ENCODE measurements at places on chromosomes 7 and 10. TPM values are rescaled to one million over a fixed set of nuclear protein-coding genes. Genes with fewer than 3 reads are reported as not detected.

CEP55 gene
- total RNA-seq, result 11.3 TPM

HMX2 gene
- 0.15 TPM for total RNA-seq

SUGCT gene
- total RNA-seq, result 3.6 TPM

DNA sequence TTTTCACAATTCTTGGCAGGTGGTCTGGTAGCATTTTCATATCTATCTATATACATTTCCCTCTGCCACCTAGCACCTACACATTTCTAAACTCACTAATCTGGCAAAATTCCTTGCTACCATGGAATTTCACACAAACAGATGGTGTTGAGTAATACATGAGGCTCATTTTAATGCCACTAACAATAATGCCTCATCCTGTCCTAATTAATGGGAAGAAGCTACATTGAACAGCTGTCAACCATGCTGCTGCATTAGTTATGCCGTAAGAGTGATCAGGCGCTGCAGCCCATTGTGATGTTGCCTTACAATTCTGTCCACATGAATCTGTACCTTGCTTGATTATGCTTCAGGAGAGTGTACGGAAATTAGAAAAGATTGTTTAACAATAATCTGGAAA is 23.2 kb downstream of the COL1A2 start:
- H3K27me3 ChIP-seq, result no peaks in the 10 kb centered on the region
- no peak overlapping the region for H3K27ac ChIP-seq
- DNase-seq, result no peak
- H3K4me1 ChIP-seq, result no peaks in the 10 kb centered on the region

GRCh38 chr10:43857206-43857930 is 208.7 kb upstream of the ZNF32 start:
- H3K36me3 ChIP-seq, result no peaks in the 10 kb centered on the region
- H3K27ac ChIP-seq, result no peak overlapping the region
- no peak overlapping the region for H3K4me3 ChIP-seq
- H3K4me1 ChIP-seq, result no peaks in the 10 kb centered on the region

DNA sequence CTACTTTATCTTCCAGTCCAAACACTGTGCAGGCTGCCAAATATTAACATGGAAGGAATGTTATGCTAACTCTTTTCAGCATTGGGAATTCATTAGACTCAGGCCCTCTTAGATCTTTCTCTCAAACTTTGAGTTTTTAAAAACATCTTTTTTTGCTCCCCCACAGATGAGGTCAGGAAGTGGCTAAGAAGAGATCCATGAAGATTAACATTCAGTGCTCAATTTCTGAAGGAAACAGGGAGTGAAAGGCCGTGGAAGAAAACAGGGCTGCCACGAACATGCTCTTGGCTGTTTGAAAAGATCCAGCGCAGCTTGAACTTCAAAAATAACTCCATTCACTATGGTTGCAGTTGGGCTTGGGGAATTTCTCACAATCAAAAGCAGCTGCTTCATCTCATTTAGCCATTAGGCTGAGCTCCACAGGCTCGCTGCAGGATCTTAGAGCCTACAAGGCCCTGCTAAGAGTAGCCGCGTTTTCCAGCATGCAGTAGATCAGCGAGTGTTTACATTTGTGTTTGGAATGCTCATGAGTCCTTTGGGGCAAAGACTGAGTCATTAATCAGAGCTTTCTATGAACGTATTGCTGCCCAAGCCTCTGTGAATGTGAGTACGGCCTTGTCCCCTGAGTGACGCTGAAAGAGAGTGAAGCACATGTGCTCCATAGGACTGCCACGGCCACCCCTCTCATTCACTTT is 41.2 kb upstream of the TNS3 start:
- DNase-seq, result no peak
- H3K27me3 ChIP-seq, result no peaks in the 10 kb centered on the region
- no peaks in the 10 kb centered on the region for H3K4me1 ChIP-seq
- H3K4me3 ChIP-seq, result no peak overlapping the region

DNA sequence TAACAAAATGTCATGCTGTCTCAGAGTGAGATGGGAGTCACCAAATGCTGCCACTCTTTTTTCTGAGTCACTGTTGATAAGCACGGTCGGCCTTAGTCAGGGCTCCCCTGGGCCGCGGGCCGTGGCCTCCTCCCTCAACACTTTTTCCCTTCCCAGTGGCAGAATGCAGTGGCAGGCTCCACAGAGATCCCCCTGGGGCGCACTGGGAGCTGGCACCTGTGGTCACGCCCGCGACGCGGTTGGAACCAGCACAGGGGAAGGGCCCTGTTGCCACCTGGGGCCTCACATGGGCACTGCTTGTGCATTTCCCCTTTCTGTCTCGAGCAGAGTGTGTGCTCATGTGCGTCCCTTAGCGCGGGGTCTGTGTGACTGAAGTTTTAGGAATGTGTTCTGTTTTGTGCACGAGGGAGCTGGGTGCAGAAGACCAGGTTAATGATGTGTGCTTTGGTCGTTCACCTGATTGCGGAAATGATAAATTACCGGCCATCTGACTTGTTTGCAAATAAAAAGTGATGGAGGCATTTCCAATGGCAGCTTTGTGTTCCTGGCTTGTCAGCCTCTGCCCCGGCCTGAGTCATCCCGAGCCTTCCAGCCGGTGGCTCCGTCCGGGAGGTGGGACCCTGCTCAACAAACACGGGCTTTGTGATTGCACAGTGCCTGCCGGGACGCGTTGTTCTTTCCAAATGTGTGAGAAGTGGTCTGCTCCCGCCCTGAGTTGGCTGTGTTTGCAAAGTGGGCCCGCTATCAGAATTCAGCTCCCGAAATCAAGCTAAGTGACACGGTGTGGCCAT is 100.7 kb downstream of the NKX6-2 start:
- H3K27ac ChIP-seq, result no peak overlapping the region
- H3K4me1 ChIP-seq, result peaks cover 7% of the 10 kb centered on the region
- no peak overlapping the region for H3K4me3 ChIP-seq
- no peaks in the 10 kb centered on the region for H3K27me3 ChIP-seq
- DNase-seq, result peak; percentile 43

GRCh38 chr7:51275532-51275931 is 41.1 kb downstream of the COBL start:
- H3K27me3 ChIP-seq, result no peaks in the 10 kb centered on the region
- H3K4me1 ChIP-seq, result no peaks in the 10 kb centered on the region
- H3K27ac ChIP-seq, result no peak overlapping the region
- H3K36me3 ChIP-seq, result no peaks in the 10 kb centered on the region
